ENCODE measurements at places on chromosomes 1 and 21.

- no peak for DNase-seq
These were observed 6.0 kb upstream of the DNMT3L start for GRCh38 chr21:44267655-44268142.

DNA sequence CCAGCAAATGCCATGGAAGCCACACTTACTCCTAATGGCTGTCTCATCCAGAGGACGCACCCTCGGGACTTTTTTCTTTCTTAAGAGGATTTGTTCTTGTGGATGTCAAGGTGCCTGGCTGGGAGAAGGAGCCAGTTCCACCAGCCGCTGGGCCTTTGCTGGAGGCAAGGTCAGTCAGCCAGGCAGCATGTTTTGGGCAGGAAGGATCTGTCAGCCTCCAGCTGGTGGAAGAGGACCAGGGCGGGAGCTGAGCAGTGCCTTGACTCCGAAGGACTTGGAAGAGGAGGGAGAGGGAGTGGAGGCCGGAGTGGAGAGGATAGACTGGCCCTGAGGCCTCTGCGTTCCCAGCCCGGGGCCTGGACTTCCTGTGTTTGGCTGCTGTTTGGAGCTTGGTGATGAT lies 5.7 kb downstream of the IGSF5 start:
- no peak for DNase-seq

DNA sequence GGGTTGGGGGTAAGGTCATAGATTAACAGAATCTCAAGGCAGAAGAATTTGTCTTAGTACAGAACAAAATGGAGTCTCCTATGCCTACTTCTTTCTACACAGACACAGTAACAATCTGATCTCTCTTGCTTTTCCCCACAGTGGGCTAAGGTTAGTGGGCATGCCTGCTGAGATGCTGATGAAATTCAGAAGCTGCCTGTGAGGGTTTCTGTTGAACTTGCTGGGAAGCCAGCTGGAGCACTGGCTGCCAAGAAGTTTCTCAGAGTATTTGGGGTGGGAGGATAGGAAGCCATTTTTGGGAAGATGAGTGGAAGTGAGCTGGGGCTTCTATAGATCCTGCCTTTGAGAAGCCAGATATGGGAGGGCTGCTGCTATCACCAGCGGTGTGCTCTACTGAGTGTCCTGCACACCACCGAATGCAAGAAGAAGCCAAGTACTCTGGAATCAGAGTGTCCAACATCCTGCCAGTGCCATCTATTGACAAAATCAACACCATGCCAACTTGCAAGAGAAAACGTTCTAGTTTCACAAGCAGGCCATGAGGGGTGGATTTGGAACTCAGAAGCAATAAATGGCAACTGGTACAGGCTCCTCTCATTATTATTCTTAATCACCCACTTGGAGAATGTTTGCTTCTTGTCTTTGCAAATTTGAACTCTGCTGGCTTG lies 102.7 kb downstream of the PTPRU start:
- no peak for DNase-seq

DNA sequence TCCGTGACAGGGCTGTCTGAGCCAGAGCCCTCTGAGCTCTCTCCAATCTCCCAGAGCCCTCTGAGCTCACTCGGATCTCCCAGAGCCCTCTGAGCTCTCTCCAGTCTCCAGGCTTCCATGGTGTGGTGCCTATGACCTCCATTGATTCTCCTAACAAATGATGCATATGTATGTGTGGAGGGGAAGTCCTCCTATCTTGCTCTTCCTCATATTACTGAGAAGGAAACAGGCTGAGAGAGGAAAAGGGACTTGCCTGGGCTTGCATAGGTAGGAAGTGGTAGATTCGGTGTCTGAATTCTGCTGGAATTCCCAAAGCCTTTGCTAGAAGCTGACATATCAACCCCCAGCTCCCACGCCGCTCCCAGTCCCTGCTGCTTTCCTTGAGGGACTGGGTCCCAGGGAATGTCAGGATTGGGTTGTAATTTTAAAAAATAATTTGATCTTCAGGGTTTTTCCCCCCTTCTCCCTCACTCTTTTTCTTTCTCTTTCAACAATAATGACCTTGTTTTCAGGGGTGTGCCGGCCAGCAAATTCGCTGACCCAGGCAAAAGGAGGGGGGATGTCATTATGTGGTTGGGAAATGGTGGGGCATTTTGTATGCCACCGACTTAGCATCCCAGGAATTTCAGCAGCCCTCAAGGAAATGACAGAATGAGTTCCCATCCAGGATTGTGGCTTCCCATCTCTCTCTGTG lies 42.3 kb upstream of the RUNX3 start:
- DNase-seq, result no peak

DNA sequence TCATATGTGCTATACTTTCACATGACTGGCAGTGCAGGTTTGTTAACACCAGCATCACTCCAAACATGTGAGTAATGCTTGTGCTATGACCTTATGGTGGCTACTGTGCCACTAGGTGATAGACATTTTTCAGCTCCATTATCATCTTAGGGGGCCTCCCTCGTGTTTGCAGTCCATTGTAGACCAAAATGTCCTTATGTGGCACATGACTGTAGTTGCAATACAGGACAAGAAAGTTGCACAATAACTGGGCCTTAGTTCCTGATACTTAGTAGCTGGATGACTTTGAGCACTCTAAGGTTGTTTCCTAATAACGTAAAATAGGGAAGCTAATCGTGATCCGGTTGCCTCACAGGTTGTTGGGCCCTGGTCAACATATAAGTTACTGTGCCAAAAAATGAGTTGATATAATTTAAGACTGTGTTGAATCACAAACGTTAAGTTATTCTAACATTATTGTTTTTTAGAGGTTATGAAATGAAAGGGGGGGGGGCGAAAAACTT lies 511 bp upstream of the SNX27 start:
- no peak for DNase-seq
